ENCODE measurements at places on chromosomes 5 and 9. TPM values are rescaled to one million over a fixed set of nuclear protein-coding genes. Genes with fewer than 3 reads are reported as not detected.

DNA sequence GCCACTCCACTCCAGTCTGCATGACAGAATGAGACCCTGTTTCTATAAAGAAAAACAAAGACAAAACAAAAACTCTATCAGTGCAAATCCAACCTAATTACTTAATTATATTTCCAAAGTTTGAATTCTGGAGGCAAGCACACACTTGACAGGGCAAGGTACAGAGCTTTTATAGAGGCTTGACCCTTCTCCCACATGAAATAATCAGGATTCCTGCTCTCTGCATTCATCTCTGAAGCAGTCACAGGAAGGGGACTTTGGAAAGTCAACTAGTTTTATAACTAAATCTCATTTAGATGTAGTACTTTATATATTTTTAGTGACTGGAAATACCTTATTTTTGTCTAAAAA, 91.9 kb upstream of the CHD1 start:
- no peak for DNase-seq

- no peak for DNase-seq
Measured at GRCh38 chr5:161305601-161306000, 240.9 kb downstream of the GABRB2 start.

- DNase-seq: no peak
Measured at GRCh38 chr5:127421471-127421870, 96.0 kb upstream of the PRRC1 start.

- DNase-seq: no peak
Measured at GRCh38 chr5:57327561-57328367, 153.9 kb downstream of the GPBP1 start.

Gene MCCC2
- 71.4 TPM for total RNA-seq

DNA sequence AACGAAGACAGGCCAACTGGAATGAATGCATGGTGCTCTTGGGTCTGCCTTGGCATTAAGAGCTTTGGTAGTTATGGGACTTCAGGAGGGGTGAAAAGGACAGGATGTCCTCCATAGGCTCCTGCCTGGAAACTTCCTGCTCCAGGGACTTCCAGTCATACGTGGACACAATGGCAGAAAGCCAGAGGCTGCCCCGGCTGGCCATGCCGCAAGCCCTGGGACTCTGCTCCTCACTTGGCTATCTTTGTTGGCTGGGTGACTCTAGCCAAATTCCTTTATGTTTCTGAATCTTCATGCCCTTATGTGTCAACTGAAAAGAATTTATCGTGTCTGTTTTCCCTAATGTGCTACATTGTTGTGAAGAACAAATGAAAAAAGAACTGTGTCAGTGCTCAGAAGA, 136.9 kb downstream of the SIL1 start:
- DNase-seq: no peak

Gene TRAPPC13
- total RNA-seq: 16.8 TPM

- no peak for DNase-seq
Measured at GRCh38 chr5:40928886-40929448, 19.7 kb downstream of the C7 start.
